SHP77 (cell line): ENCODE measurements at places on chromosomes 4 and X.

DNA sequence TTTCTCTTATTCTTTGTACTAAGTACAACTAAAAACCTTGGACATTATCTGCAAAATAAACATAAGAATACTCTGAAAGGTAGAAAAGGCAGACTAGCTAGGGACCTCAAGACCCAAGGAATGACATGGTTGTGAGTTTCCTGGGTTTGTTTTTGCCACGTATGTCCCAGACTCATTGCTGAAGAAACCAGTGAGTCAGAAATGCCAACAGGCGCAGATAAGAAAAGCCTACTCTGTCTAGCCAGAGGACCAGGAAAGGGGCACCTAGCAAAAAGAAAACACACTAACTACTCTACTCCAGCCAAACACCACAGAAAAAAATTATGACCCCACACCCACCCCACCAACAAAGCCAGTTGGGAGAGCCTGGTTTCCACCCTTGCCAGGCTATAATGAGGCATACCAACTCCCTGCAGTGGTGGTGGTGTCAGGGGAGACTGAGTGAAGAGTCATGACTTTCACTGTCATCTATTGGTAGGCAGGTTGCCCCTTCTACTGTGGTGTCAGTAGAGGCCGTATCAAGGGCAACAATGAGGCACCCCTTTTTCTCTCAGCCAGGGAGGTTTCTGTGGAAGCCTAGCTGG is 10.9 kb downstream of the MTMR1 start:
- DNase-seq = no peak

DNA sequence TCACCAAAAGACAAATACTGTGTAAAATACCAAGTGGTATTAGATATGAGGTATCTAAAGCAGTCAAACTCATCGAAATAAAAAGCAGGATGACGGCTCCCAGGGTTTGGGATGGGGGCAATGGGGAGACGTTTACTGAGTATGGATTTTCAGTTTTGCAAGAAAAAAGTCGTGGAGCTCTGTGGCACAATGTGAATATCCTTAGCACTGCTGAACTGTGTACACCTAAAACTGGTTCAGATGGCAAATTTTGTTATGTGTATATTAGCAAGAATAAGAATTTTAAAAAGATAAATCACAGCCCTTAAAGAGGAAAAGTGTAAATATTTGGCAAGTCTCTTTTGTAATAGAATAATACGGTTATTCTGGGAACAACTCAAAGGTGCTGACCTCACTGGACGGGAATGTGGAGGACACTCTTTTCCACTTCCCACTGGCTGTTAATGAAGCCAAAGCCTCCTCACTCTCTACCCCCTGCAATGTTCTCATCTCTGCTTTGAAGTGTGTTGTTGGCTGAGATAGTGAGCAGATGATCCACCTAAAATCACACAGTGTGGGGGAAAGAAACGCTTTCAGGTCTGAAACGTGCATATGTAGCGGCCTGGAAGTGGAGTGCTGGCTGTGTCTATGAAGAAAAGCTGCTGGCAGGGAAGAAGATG is 49.2 kb downstream of the SEL1L3 start:
- no peak for DNase-seq

DNA sequence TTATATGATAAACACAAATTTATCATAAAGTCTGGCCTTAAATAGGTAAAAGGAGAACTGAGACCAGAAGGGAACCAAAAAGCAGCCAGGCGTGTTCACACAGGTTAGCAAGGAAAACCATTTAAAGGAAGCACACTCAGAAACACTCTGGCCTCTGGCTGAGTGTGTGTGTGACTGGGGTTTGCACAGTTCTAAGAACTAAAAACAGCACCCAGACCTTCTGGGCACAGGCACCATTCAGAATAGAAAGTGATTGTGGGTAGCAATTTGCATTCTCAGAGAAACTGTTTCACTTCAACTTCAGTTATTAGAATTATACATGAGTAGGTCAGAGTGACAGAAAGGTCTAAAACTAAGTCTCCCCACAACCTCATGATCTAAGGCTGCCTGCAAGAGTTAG is 10.0 kb downstream of the GPR82 start:
- DNase-seq = no peak

DNA sequence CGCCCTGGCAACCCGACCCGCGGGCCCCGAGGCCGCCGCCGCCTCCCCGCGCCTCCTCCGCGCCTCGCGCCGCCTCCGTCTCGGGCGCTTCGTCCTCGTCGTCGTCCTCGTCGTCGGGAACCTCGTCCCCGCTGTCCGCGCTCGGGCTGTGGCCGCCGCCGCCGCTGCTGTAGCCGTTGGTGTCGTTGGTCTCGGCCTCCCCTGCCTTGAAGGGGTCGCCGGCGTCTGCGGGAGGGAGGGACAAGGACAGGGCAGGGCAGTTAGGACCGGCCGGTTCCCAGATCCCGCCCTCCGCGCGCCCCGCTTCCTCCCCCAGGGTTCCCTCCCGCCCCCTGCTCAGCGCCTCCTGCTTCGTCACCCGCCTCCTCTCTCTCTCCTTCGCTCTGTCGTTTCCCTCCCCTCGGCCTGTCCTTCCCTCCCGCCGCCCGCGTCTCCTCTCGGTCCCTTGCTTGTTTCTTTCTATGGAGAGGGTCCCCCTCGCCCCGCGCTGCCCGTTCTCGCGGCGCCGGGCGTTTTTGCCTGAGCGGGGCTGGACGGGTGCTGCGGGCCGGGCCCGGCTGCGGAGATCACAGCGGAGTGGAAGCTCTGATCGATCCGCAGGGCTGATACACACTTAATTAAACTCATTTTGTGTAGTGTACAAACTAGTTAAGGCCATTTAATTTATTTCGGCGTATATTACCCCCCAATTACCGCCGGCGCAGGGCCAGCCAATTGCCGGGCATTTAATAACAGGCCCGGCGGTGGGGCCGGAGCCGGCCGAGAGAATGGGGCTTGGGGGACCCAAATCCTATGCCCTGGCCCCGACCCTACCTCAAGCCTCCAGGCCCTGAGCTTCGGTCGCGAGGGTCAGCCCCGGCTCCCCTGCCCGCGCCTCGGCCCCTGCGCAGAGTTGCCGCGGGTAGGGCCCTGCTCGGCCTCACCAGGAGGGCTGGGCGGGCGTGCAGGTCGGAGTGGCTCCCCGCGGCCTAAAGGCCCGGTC is 2.4 kb downstream of the NKX1-1 start:
- no peak for DNase-seq
